ENCODE measurements at places on chromosomes 12 and 14.
A peak's percentile ranks its signal among the peaks of the same experiment; 100 is the strongest.

DNA sequence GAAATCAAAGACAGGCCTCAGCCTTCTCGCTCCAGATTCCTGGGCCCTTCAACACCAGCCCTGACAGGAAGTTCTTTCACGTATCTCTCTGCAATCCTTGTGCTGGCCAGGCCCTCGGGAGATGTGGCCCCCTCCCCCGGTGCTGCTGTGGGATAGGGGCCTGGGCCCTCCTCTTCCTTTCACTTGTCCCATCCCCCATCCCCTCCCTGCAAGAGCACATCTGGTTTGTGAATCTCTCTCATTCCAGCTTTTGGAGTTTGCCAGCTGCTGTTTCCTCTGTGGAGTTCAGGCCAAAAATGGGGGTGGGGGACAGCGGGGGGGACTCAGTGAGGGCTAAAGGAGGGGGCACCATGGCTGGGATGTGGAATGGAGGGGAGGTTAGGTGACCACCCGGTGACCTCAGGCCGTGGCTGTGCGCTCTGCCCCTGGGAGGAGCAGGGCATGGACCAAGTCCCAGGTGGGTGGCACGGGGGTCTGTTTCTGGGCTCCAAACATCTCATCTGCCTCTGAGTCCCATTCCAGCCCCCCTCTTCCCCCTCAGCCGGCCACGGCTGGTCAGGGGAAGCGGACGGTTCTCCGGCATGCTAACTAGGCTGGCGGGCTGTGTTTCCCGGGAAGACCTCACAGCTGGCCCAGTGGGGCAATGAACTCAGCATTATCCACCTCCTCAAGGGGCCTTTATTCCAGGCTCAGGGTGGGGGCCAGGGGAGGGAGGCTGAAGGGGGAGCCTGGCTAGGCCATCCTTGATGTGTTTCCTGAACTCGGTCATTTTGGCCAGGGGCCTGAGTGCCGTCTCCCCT, 7.4 kb downstream of the LRP1 start:
- DNase-seq, result no peak

DNA sequence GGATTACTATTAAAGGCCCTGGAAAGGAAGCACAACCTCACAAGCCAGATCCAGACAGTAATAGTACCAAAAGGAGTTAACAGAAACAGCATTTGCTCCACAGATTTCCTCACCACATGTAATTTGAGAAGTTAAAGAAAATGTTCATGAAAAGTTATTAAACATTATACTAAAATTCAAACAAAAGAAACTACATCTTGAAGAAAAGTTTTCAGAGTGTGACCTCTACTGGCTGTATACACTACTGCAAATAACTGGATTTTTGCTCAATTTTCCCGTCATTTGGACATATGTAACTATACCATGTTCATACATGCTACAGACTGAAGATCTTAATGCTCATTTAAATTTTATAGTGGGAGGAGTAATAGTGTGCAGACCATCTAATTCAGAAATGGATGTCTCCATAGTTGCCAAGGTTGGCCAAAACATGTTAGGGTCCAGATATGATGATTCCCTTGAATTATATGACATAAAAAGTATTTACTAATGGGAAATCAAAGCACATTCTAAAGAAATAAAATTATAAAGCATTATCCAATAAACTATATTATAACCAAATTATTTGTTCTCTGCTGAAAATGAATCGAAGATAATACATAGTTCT, 5.6 kb downstream of the KRR1 start:
- DNase-seq, result no peak

GRCh38 chr14:73209953-73210352, 27.4 kb upstream of the PAPLN start:
- DNase-seq, result peak; percentile 71

DNA sequence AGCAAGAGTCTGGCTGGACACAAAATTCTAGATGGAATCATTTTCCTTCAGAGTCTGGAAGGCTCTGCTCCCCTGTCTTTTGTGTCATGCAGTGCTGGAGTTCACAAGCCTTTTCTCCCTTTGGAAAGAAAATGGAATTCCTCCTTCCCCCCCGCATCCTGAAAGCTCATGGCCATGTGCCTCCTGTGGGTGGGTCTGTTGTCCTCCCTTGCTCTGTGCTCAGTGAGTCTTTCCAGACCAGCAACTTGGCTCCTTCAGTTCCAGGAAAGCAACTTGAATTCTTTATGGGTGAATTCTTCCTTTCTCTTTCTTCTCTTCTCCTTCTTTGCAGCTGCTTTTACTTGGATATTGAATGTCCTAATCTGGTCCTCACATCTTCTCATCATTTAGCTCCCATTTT, 70.2 kb downstream of the TUNAR start:
- DNase-seq, result no peak

GRCh38 chr12:114710151-114710550, 26.2 kb upstream of the TBX3 start:
- DNase-seq, result no peak

DNA sequence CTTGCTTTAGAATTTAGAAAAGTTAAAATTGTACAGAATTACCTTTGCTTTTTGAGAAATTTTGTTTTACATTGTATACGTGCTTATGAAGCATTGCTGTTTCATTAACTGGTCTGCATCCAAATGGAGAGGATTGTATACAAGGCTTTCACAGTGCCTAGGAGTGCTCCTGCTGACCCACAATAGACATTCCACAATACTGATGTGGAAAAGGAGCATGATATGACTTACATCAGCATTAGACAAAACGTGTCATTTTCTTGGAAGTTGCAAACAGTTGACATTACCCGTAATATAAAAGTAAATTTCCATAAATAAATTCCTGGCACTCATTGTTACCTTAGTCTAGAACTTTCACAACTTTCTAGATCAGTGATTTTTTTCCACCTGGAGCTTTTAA, 1.9 kb downstream of the PRKD1 start:
- DNase-seq, result peak; percentile 51

- DNase-seq, result peak; percentile 52
Observed at GRCh38 chr12:79006306-79006705, 141.7 kb downstream of the SYT1 start.

DNA sequence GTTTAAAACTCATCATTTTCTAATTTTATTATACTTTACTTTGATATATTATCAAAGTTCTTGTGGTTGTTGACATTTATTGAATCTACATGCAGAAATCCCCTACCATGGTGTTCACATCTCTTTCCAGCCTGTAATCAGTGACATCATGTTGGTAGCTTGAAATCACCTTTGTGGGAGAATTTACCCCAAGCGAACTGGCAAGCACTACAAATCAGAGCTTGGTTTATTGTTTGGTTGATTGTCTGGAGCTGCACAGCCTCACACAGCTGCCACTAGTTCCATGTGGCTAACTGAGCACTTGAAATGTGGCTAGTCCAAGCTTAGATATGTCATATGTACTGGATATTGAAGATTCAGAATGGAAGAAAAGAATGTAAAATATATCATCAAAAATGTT, 15.4 kb upstream of the KRT5 start:
- DNase-seq, result no peak

GRCh38 chr12:98360401-98360800, 155.0 kb upstream of the TMPO start:
- DNase-seq, result no peak

DNA sequence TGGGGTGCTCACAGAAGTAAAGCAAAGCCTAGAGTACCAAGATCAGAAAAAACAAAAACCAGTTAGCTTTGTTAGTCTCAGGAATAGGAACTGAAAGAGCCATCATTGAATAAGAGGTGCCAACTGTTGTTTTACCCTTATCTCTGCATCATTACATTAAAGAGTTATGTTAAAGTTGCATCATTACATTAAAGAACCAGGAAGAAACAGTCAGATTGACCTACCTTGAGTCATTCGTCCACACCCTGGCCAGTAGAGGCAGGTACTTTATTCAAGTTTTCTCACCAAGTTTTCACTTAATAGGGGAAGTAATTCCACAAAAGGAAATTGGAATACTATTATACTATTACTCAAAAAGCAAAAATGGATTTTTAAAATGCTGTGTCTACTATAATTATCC, 121.7 kb upstream of the CNOT2 start:
- DNase-seq, result no peak

- DNase-seq, result no peak
Observed at GRCh38 chr12:6314776-6315175, 4.3 kb downstream of the PLEKHG6 start.

DNA sequence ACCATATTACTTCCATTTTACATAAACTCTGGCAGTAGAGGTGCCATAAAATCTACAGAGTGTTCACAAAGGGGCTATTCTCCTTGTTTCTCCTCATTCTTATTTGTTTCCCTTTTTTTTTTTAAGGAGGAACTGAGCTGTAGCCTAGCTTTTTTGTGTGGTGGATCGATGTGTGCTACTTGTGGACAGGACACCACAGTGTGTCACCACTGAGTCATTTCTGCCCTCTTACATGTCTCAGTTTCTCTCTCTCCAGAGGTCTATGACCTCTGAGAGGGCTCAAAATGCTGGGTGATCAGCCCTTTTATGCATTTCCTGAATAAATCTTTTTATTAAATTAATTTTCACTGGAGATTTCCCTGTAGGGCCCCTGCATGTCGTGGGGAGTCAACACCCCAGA, 370.2 kb downstream of the ADGRD1 start:
- DNase-seq, result no peak

DNA sequence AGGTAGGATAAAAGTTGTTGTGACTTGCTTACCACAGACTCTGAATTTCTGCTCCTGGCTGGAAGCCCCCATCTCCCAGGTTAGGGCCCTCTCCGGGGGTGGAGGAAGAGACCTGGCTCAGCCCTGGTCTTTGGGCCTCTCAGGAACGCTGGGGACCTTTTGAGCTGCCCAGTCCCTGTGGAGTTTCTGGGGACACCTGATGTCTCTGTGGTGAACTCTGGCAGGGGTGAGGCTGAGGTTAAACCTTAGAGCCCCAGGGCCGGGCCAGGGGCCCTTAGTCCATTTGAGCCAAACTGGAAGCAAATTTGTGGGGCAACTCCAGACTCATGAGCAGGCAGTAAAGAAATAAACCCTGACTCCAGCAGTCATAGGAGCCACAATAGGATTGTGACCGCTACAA, 112.1 kb downstream of the ADGRD1 start:
- no peak for DNase-seq

GRCh38 chr14:85572011-85572410, 42.1 kb downstream of the FLRT2 start:
- peak; percentile 7 for DNase-seq

- DNase-seq, result peak; percentile 59
Observed at GRCh38 chr14:87148655-87149054, 844.3 kb downstream of the GALC start.

DNA sequence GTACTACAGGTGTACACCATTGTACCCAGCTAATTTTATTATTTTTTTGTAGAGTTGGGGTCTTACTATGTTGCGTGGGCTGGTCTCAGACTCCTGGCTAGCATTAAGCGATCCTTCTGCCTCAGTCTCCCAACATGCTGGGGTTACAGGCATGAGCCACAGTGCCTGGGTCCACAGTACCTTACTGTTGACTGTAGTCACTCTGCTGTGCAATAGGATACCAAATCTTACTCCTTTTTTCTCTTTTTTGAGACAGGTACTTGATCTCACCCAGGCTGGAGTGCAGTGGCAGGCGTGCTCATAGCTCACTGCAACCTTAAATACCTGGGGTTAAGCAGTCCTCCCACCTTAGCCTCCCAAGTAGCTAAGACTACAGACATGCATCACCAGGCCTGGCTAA, 25.6 kb downstream of the PSMA6 start:
- DNase-seq, result no peak

- no peak for DNase-seq
Observed at GRCh38 chr12:110244829-110245228, 36.2 kb upstream of the ATP2A2 start.

DNA sequence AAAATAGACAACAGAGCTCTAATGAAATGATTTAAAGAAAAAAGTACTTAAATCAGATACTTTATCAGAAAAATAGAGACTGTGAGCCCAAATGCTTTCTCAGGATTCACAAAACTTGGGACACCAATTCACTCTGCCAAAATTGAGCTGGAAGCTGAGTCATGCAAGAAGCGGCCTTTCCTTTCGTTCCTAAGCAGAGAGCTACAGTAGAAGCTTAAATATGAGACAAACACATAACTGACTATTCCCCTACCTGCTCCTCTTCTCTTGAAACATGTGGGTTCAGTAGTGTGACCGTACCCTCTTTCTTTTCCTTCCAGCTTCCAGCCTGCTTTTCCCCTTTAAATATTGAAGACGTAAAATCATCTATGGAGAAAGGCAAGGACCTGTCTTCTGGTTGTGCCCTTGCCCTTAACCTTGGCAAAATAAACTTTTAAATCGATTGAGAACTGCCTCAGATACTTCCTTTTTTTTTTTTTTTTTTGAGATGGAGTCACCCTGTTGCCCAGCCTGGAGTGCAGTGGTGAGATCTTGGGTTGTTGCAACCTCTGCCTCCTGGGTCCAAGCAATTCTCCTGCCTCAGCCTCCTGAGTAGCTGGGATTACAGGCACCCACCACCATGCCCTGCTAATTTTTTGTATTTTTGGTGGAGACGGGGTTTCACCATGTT, 4.4 kb upstream of the SDS start:
- peak; percentile 58 for DNase-seq

- no peak for DNase-seq
Observed at GRCh38 chr12:14949631-14950030, 11.3 kb upstream of the ERP27 start.

DNA sequence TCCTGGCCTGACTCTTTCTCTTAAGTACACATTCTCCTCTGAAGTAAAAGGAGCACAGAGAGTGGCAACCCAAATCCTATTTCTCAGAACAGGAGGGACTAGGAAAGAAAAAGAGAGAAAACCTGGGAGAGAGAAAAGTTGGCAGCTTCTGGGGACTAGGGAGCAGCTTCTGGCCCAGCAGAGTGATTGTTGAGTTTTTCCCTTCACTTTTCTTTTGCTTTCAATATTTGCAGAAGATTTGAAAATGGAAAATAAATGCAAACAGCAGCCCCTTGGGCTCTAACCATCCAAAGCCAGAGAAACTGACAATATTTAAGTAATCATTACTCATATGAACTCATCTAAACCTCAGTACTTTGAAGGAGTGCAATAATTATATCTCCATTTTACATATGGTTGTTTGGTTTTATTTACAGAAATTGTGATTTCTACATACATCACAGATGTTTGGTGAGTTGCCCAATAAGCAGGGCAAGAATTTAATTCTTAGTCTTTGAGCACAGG, 28.8 kb upstream of the IGF1 start:
- no peak for DNase-seq

- DNase-seq, result no peak
Observed at GRCh38 chr12:40405419-40405818, 180.6 kb downstream of the LRRK2 start.

GRCh38 chr12:125919856-125920470, 854.7 kb downstream of the AACS start:
- DNase-seq, result no peak

DNA sequence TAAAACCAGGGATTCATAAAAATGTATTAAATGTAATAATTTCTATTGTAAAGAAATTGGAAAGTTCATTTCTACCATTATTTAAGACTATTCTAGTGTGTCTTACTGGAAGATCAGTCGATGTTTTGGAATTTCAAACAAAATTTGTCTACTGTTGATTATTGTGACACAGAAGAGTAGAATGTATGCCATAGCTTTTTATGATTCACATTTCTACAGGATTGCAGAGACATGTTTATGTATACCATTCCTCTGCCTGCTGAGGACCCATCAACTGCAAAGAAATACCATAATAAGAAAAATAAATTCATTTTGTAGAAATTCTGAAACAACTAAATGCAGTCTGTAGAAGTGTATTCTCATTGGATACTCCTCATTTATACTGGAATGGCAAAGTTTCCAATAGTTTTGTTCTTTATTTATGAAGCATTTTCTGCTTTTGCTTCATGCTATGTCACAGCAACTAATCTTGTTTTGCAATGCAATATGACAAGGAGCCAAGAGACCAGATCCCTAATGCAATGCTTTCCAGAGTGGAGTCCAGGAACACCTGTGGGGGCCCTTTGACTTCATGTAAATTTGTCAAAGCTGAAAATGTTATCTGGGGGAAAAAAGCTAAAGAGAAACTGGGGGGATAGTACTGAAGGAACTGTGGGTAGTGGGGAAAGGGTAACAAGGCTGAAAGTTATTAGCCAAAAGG, 172.9 kb upstream of the LRIG3 start:
- no peak for DNase-seq
